Suppressor macrophage (primary cell): ENCODE measurements at places on chromosomes 12 and 14.

DNA sequence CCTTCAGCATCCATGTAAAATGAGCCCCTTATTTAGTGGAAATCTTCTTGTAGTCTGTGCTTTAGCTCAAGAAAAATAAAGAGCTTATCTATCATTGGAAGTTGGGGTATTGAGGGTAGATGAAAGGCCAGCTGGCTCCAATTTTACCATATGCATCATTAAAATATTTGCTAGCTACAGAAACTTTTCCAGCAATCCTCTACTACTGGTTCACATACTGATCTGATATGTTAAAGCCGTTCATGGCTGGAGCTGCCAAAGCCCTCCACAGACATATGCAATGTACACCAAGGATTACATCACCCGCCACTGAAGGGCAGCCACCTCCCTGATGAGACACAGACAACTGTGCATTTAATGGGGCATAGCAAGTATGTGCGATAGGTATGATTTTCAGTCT, 1205.3 kb downstream of the GALC start:
- DNase-seq: no peak

DNA sequence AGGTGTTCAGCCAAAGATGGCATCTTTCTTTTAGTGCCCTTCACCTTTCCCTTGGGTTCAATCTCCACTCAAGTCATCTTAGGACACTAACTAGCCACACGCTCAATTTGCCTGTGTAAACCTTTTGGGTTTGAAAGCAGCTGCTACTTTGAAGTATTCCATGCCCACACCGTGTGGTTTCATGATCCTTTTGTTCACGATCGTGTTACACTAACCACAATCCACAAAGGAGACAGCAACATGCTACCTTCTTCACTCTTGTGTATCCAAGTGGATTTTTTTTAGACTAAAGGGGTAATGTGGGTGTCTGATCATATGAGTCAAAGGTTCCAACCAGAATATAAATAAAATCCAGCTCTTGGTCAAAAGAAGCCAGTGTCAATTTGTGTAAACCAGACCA, 122.7 kb upstream of the FAR2 start:
- no peak for DNase-seq

- peak; percentile 93 for DNase-seq
Observed at GRCh38 chr14:95313707-95314106, 6.0 kb downstream of the CLMN start.

DNA sequence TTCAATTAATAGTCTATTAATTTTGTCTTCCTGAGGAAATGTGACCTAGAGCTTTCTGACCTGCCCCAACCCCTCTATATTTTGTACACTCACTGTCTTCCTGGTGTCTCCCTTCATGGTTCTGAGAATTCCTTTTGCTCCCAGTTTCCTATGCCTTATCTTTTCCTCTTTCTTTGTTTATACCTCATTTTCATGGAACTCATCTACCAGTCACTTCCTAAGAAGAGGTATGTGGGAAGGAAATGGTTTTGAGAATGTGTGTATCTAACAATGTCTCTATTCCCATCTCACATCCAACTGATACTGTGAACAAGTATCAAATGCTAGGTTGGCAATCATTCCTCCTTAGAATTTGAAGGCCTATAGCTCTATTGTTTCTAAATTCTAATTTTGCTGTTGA, 245.1 kb upstream of the EGLN3 start:
- DNase-seq: no peak

- no peak for DNase-seq
Observed at GRCh38 chr12:125283521-125283920, 218.3 kb downstream of the AACS start.

GRCh38 chr14:51789114-51789513, 71.3 kb upstream of the GNG2 start:
- DNase-seq: peak; percentile 14

- no peak for DNase-seq
Observed at GRCh38 chr12:46150735-46151134, 118.1 kb downstream of the SLC38A1 start.

DNA sequence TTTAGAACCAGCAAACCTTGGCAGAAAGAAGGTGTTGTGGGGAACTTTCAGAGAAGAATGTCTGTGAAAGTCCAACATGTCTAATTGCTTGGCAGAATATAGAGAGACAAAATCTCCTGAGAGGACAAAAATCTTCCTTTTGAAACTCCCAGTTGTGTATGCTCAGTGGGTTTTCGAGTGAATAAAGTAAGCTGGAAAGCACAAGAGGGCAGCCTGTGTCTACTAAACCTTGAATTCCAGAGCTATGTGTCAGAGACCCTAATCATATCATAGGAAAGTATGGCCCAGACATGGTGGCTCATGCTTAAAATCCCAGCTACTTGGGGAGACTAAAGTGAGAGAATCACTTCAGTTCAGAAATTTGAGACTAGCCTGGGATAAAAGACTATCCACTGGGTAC, 661.2 kb downstream of the SLC16A7 start:
- no peak for DNase-seq

DNA sequence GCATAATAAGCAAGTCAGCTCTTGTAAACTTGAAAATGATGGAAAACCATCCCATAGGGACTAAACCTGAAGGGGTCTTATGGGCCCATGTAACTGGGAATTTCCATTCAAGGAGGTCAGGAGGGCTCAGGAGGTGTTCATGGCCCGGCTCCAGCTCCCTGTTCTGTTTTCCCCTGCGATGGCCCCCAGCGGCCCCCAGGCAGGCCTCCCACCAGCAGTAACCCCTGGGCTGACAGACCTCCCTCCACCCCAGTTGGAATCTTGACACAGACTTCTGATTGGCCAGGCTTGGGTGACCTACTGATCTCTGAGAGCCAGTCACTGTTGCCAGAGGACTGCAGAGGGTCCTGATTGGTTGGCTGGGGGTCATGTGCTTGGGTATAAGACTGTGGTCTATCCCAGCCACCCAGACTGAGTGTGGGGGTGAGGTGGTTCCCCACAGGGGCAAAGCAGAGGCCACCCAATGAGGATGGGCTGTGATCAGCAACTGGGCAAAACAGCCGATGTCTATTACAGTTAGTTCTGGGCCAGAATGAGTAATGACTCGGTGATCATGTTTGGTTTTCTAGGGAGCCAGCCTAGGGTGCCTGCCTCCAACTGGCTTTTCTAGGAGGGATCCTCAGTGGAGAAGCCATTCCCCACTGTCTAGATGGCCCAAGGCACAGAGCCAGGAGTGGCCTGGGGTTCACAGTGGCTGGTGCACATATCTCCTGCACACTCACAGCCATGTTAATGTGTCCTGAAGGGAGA, 27.0 kb downstream of the RHOF start:
- no peak for DNase-seq

- DNase-seq: peak; percentile 76
Observed at GRCh38 chr12:47881826-47882427, 22.9 kb downstream of the VDR start.

DNA sequence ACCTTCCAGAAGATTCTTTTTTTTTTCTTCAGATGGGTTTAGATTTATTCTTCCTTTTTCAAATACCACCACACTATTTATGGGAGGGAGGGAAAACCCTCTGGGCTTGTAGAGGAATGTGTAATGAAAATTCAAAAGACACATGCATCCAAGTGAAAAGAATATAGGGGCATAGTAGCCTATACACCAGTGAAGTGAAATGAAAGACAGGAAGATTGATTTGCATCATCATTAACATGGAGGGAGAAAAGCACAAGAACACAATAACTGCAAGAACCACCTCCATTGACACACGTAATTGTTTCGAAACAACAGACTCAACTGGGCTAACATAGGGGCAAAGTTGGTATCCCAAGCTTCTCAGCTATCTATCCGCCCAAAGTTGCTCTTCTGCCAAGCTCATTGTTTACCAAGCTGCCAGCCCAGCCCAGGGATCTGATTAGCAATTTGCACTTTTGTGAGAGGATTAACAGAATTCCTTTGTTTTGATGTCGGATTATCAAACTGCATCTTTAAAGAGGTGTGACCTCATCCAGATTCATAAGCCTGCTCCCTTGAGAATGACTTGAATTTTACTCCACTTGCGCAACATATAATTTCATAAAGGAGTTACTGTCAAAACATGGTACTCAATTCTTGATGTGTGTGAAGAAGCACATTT, 430.5 kb upstream of the SOX5 start:
- no peak for DNase-seq

- no peak for DNase-seq
Observed at GRCh38 chr14:61381553-61381952, 60.2 kb downstream of the PRKCH start.

- DNase-seq: peak; percentile 37
Observed at GRCh38 chr12:2609020-2609419, 185.8 kb upstream of the FKBP4 start.

DNA sequence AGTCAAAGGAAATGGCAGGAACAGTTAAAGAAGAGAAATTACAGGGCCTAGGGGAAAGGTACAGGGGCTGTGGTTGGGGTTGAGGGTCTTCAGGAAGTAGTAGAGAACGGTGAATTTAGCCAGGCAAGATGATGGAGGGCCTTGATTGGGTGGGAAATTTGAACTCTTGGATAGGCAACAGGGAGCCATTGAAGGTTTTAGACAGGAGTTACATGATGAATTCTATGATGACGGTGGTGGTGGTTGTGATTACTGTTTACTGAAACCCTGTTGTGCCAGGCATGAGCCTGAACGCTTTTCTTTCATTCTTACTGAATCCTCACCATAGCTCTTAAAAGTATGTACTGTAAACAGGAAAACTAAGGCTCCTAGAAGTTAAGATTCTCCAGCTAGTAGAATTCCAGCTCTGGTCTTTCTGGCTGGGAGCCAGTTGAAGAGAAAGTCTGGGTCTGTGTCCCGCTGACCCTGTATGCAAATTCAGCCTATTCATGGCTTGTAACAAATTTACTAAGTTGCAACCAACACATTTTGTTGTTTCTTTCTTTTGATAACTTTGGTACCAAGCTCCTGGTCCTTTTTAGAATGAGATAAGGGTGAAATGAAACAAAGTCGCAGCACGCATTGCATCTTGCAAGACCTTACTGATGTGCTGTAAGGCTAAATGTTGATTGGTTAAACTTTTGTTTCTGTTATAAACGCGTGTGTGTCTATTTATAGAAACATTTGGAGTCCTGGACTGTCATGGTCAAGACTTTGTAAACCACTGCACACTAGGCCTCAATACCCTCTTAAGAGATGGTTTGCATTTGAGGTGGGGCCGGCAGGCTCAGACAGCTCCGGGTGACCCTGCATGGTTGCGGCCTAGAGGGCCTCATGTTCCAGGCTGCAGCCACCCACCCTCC, 6.0 kb downstream of the ORAI1 start:
- no peak for DNase-seq

DNA sequence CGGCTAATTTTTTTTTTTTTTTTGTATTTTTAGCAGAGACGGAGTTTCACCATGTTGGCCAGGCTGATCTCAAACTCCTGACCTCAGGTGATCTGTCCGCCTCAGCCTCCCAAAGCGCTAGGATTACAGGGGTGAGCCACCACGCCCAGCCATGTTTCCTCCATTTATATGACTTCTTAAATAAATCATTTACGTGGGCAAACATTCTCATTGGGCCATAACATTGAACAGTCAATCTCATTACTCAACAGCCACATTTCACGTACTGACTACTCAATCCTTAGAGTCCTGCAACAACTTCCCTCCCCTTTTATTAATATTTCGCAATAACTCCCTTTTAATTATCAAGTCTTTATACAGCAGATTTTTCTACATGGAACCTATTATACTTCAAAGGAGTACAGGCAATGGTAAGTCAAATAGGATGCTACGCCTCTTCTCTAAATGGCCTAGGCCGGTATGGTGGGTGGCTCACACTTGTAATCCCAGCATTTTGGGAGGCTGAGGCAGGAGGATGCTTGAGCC, 7.4 kb upstream of the CSRNP2 start:
- DNase-seq: no peak

DNA sequence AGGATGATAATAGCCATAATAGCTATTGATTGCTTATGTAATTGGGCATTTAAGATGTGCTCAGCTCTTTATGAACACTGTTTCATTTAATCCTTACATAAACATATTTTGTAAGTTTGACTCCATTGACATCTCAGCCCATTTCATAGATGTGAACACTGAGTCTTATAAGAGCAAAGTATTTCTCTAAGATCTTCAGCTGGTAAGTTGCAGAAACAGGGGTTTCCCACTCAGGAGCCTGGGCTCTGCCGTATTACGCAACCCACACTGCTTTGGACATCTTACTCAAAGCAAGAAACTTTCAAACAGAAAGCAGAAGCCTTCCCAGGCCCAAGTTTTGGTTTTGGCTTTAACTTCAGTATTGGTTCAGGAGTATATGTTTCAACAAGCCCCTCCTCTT, 705.1 kb downstream of the MED13L start:
- DNase-seq: no peak

- no peak for DNase-seq
Observed at GRCh38 chr12:103768467-103769123, 72.4 kb downstream of the NT5DC3 start.

DNA sequence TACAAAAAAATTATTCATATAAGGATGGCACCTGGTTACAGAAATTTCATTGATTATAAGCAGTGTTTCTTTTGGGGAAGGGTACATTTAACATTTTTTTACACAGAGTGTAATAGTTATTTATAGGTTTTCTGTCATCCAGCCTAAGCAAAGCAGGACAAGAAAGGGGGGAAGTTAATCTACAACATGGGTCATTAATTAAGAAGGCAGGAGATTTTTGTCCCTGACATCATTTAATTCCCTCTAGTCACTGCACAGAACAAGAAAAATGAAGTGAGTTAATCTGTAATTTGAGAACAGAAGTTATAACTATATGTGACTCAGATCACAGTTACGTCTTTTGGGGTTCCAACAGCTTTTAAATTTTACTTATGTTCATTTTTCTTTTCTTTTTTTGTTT, 173.4 kb downstream of the PTPRO start:
- no peak for DNase-seq

GRCh38 chr12:70045514-70045913, 197.7 kb upstream of the CNOT2 start:
- DNase-seq: no peak

DNA sequence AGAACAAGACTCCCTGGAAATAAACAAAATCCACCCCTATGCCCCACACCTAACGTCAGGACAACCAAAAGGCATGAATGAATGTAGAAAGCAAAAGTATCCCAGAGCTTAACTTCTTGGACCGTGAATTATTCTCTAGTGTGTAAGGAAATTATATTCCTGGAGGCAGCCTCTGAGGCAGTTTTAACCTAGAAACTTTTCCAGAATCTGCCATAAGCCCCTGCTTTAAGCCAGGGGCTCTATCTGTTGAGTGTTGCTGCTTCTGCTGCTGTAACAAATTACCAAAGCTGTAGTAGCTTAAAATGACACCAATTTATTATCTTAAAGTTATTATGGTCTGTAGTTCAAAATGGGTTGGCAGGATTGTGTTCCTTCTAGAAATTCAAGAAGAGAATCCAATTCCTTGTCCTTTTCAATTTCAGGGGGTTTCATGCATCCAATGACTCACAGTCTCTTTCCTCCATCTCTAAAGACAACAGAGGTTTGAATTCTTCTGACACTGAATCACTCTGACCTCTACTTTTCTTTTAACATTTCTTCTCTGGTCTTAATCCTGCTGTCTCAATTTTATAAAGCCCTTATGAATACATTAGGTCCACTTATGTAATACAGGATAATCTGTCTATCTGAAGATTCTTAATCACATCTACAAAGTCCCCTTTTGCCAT, 242.7 kb downstream of the ATXN7L3B start:
- no peak for DNase-seq
